ENCODE measurements at places on chromosomes 7 and 10.

- DNase-seq = no peak
Measured at GRCh38 chr7:4751398-4751947, 23.9 kb upstream of the AP5Z1 start.

GRCh38 chr7:150927956-150928344 lies 50.2 kb downstream of the KCNH2 start:
- no peak for DNase-seq

GRCh38 chr10:33434933-33435332 lies 100.5 kb upstream of the NRP1 start:
- no peak for DNase-seq

DNA sequence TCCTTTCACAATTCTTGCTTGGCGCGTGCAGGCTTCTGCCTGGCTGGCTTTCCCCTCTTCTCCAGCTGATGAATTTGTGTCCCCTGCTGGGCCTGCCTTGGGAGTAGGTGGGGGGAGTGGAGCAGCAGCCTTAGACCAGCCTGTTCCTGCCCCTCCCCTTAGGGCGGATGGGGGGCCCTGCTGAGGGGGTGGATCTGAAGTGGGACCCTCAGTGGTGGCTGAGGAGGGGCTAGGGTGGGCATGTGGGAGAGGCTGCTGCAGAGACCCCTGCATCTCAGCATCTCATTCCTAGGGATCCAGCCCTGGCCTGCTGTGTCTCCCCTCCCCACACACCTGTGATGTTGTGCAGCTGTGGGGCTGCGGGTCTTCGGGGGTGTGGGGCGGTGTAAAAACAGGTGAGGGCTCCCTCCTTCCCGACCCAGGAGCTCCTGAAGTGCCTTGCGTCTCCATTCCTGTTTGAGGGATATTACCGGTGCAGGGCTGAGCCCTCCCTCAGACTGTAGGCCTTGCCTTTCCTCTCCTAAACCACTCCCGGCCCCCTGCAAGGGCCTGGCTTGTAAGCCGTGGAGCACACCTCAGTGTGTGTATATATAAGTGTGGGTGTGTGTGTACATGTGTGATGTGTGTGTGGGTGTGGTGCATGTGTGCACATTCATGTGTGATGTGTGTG lies 24.7 kb downstream of the ADCYAP1R1 start:
- no peak for DNase-seq

- no peak for DNase-seq
Measured at GRCh38 chr7:149071182-149071635, 19.3 kb downstream of the ZNF786 start.

GRCh38 chr7:82616059-82616728 lies 172.6 kb upstream of the CACNA2D1 start:
- no peak for DNase-seq

- DNase-seq = no peak
Measured at GRCh38 chr7:156004265-156005201, 192.3 kb upstream of the SHH start.

- DNase-seq = no peak
Measured at GRCh38 chr10:78464856-78465267, 431.2 kb downstream of the RPS24 start.

Data from stimulated activated CD4-positive, alpha-beta T cell treated with anti-CD3 and anti-CD28 coated beads, Interleukin-15, amount 100 ng/mL, for 1 hour (primary cell).